ENCODE measurements at places on chromosomes 16 and 17.
A peak's percentile ranks its signal among the peaks of the same experiment; 100 is the strongest.

DNA sequence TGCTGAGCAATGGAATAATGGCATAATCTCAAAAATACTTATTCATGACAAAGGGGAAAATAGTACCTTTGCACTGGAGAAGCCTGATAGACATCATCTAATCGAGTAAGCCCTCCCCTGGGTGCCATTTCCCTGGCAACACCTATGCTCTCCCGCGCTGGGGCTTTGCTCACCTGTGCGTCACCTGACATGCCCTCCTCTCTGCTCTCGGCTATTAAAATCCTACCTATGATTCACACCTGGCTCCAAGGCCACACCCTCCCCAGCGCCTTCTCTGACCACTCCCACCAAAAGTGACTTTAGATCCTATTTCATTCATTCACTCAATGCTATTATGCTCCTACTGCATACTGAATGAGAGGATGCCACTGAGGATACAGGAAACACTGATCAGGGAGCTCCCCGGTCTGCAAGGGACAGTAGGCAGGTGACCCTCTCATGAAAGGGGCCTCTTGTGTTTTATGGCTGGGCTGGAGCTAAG is 83.9 kb downstream of the NT5M start:
- H3K27me3 ChIP-seq = no peaks in the 10 kb centered on the region
- H3K4me3 ChIP-seq = no peak overlapping the region
- peaks cover 12% of the 10 kb centered on the region for H3K4me1 ChIP-seq
- no peak overlapping the region for H3K27ac ChIP-seq

DNA sequence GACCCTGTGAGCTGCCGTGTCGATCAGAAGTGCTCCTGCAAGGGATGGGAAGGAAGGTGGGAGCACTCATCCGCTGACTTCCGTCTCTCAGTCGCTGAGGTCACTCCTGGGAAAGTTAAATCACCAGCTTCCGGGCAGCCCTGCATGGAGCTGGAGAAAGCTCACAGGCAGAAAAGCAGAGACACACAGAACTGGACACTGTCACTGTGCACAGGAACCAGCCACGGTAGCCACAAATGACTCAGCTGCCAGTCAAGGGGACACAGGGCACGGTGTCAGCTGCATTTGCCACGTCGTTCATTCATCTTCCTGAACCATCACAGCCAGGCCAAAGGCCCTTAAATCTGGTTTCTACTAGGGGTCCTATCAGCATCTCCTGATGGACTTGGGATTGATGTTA is 226.4 kb upstream of the PSMD7 start:
- H3K4me3 ChIP-seq = no peak overlapping the region
- no peaks in the 10 kb centered on the region for H3K4me1 ChIP-seq
- DNase-seq = no peak
- H3K27me3 ChIP-seq = no peaks in the 10 kb centered on the region
- no peak overlapping the region for H3K27ac ChIP-seq
- H3K36me3 ChIP-seq = no peaks in the 10 kb centered on the region

DNA sequence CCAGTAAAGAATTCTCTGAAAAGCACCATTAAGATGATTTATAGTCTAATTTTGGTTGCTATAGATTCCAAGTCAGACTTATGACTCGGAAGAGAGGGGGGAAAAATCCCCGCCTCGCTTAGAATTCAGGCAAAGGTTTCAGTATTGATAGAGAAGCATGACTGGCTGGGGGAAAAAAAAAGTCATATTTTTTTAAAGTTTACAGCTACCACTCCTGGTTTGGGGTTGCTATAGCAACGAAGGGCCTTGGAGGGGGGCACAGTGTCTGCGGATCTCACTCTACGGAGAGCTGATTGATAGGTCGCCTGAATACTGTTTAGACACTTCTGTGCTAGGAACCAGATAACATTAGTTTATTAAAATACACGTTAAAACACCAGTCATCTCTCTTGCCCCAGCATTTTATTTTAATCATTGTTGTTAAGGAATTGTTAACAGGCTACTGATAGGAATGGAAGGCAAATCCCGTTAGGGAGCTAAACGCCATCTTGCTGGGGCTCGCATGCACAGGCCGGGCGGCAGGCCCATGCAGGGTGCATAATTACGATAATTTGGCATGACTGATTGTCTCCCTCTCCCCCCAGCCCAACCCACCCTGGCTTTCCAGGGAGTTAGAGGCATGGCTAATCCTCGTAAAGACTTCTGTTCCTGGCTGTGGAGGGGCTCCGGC is 380.0 kb upstream of the XYLT1 start:
- H3K4me3 ChIP-seq = no peak overlapping the region
- no peak overlapping the region for H3K27ac ChIP-seq
- no peaks in the 10 kb centered on the region for H3K27me3 ChIP-seq

DNA sequence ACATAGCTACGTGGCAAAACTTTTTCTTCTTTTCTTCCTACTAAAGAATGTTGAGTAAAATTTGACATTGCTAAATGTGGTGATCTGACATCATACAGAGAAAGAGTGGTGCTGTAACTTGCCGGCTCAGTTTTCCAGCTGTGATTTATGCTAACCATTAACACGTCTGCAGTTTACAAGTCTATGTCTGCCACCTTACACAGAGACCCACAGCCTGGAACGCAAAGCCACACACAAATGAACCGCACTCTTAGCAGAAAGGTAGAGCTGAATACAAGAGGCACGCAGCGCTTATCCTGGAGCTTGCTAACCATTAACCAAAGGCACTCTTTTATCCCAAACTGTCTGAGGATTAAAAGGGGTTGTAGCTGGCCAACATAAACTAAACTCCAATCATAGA is 31.9 kb downstream of the CACNG1 start:
- H3K27me3 ChIP-seq = no peaks in the 10 kb centered on the region
- H3K36me3 ChIP-seq = peaks cover 11% of the 10 kb centered on the region
- H3K4me3 ChIP-seq = no peak overlapping the region

DNA sequence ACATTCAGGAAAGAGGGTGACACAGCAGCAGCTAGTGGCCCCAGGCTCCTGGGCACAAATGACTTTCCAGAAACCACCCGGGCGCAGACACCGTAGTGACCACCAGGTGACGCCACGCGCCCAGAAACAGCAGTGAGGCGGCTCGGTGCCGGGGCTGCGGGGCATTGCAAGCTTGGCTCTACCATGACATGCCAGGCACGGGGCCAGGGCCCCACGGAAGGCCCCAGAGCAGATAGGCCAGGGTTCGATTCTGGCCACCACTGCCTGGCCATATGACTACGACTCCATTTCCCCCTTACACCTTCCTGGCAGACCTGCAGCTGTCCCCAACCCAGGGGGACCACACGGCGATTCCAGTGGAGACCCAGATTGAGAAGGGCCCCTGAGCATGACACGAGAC is 6.7 kb downstream of the RHBDF1 start:
- no peak overlapping the region for H3K27ac ChIP-seq
- H3K4me1 ChIP-seq = no peaks in the 10 kb centered on the region
- peak; percentile 81 for DNase-seq
- H3K36me3 ChIP-seq = no peaks in the 10 kb centered on the region
- no peaks in the 10 kb centered on the region for H3K27me3 ChIP-seq

DNA sequence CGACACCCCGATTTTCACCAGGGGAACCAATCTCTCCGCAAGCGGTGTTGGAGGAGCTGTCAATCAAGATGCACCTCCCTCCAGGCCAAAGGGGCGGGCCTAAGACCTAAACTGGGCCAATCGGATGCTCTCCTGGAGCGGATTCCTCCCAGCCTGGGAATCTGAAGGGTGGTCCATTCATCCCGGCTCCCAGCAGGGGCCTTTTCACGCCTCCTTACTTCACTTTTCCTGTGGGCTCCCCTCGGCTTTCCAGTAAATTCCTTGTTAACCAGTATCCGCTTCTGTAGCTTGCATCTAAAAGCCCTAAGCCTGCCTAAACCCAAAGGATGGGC is 17.1 kb downstream of the C16orf74 start:
- peaks cover 30% of the 10 kb centered on the region for H3K4me1 ChIP-seq
- H3K36me3 ChIP-seq = no peaks in the 10 kb centered on the region
- no peak overlapping the region for H3K4me3 ChIP-seq
- no peak overlapping the region for H3K27ac ChIP-seq
- no peak for DNase-seq

- H3K36me3 ChIP-seq = peaks cover 88% of the 10 kb centered on the region
- no peaks in the 10 kb centered on the region for H3K4me1 ChIP-seq
- no peak overlapping the region for H3K4me3 ChIP-seq
- no peaks in the 10 kb centered on the region for H3K27me3 ChIP-seq
- H3K27ac ChIP-seq = no peak overlapping the region
These were observed 68.6 kb downstream of the SEC14L1 start for GRCh38 chr17:77209330-77209748.

- no peaks in the 10 kb centered on the region for H3K4me1 ChIP-seq
- H3K27me3 ChIP-seq = no peaks in the 10 kb centered on the region
- H3K27ac ChIP-seq = no peak overlapping the region
These were observed 89.1 kb downstream of the SKAP1 start for GRCh38 chr17:48340916-48341315.

DNA sequence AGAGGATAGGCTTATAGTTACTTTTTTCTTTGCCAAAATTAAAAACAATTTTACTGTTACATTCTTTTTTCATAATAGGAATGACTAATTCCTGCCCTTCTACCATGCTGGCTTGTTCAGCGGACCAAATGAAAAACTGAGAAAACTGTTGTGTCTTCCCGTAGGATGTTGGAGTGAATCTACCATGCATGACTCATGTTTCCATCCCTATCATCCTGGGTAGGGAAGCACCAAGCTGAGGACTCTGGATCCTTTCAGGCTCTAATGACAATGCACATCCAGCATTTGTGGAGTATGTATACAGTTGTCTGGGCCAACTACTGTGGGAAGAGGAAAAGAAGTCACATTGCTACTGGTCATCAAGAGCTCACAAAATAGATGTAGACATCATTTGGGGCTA is 41.1 kb upstream of the DHX8 start:
- no peak for DNase-seq
- no peak overlapping the region for H3K27ac ChIP-seq
- no peaks in the 10 kb centered on the region for H3K36me3 ChIP-seq
- no peak overlapping the region for H3K4me3 ChIP-seq
- H3K27me3 ChIP-seq = no peaks in the 10 kb centered on the region

- DNase-seq = peak; percentile 93
- H3K27ac ChIP-seq = peak overlapping the region; percentile 89
- H3K36me3 ChIP-seq = peaks cover 32% of the 10 kb centered on the region
- peaks cover 71% of the 10 kb centered on the region for H3K4me1 ChIP-seq
These were observed 2.2 kb downstream of the ZNF276 start for GRCh38 chr16:89723279-89724250.

DNA sequence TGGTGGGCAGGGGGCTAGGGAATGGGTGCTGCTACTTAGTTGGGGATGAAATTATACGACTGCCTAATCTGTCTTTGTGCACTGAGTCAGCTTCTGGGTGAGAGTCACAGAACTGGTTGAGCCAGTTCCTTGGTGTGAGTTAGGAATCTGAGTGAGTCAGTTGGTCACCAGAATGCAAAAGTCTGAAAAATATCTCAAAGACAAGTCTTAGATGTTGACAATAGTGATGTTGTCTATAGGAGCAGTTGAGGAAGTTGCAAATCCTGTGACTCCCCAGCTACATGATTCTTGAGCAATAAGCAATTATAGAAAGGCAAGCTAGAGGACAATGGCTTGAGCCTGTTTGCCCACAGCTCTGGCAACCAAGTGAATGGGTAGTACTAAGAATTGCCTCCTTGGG is 399.2 kb downstream of the CNTNAP4 start:
- H3K4me3 ChIP-seq = no peak overlapping the region
- no peak overlapping the region for H3K27ac ChIP-seq
- no peaks in the 10 kb centered on the region for H3K27me3 ChIP-seq
- no peaks in the 10 kb centered on the region for H3K36me3 ChIP-seq
- H3K4me1 ChIP-seq = no peaks in the 10 kb centered on the region

DNA sequence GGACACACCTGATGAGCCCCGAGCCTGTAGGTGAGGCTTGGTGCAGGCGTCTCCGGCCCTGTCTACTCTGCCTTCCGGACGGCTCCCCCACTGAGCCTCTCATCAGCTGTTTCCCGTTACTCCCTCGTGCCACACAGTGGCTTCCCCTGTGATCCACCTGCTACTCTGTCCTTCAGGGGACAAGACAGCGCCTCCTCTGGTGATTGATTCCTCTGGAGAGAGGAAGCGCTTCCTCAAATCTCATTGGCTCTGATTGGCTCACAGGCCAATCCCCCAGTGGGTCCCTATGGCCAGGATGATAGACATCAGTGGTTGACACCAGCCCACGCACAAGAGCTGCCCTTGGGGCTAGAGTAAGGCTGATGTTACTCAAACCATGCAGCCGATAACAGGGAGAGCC is 24.0 kb downstream of the RNF213 start:
- H3K36me3 ChIP-seq = peaks cover 48% of the 10 kb centered on the region
- no peak for DNase-seq
- H3K4me3 ChIP-seq = no peak overlapping the region
- no peaks in the 10 kb centered on the region for H3K4me1 ChIP-seq
- H3K27ac ChIP-seq = no peak overlapping the region
- H3K27me3 ChIP-seq = no peaks in the 10 kb centered on the region

- no peak for DNase-seq
- no peak overlapping the region for H3K27ac ChIP-seq
- H3K36me3 ChIP-seq = no peaks in the 10 kb centered on the region
- no peak overlapping the region for H3K4me3 ChIP-seq
These were observed 20.2 kb upstream of the CCL1 start for GRCh38 chr17:34383216-34383615.

- DNase-seq = peak; percentile 66
- H3K4me3 ChIP-seq = no peak overlapping the region
- no peaks in the 10 kb centered on the region for H3K27me3 ChIP-seq
- H3K27ac ChIP-seq = peak overlapping the region; percentile 93
- H3K36me3 ChIP-seq = no peaks in the 10 kb centered on the region
These were observed 49.7 kb downstream of the TUBD1 start for GRCh38 chr17:59842901-59843652.

GRCh38 chr17:18108401-18109312 is at the start of gene MYO15A:
TSS of gene MYO15A (plus strand) at chr17:18108756. CDS start at chr17:18118801, 10,045 bp downstream.
- H3K4me1 ChIP-seq = no peaks in the 10 kb centered on the region
- DNase-seq = no peak
- no peaks in the 10 kb centered on the region for H3K27me3 ChIP-seq
- peaks cover 9% of the 10 kb centered on the region for H3K36me3 ChIP-seq

DNA sequence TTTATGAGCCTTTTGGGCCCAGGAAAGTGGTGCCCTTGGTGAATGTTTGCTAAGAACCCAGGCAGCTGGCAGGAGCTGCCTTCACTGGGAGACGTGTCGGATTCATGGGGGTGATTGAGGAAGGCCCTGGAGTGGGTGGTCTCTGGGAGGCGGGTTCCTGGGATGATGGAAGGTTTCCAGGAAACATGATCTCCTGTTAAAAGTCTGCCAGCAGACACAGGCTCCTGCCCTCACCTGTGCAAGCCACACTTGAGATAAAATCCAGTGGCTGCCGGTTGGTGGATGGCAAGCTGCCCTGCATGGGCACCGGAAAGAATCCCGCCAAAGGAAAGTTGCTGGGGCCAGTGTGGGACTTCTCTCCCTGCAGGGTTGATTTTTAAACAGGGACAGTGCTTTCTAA is 189.0 kb upstream of the CIBAR2 start:
- H3K4me3 ChIP-seq = no peak overlapping the region
- H3K27me3 ChIP-seq = no peaks in the 10 kb centered on the region
- peaks cover 17% of the 10 kb centered on the region for H3K4me1 ChIP-seq

All from CD4-positive, alpha-beta memory T cell (primary cell).